ENCODE measurements at places on chromosomes 1 and 21. TPM values are rescaled to one million over a fixed set of nuclear protein-coding genes. Genes with fewer than 3 reads are reported as not detected.

DCLRE1B gene
- total RNA-seq = 15.9 TPM

GBP7 gene
- not detected for total RNA-seq

CD5L gene
- total RNA-seq = not detected

DNA sequence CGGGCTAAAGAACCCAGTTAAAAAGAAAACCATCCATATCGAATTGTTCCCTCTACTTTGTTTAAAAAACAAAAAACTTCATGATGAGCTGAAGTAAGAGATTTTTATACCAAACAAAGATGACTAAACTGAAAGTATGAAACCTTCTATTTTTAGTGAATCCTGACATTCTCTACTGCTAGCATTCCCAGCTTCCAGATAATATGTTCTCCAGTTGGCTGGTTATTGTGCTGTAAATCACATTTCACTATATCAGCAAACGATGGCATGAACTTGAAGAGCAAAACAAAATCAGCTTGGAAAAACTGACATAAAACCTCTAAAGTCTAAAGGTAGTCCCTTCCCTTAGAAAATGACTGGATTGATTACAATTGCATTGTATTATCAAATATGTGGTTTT, 68.1 kb upstream of the APP start:
- no peak for DNase-seq

DNA sequence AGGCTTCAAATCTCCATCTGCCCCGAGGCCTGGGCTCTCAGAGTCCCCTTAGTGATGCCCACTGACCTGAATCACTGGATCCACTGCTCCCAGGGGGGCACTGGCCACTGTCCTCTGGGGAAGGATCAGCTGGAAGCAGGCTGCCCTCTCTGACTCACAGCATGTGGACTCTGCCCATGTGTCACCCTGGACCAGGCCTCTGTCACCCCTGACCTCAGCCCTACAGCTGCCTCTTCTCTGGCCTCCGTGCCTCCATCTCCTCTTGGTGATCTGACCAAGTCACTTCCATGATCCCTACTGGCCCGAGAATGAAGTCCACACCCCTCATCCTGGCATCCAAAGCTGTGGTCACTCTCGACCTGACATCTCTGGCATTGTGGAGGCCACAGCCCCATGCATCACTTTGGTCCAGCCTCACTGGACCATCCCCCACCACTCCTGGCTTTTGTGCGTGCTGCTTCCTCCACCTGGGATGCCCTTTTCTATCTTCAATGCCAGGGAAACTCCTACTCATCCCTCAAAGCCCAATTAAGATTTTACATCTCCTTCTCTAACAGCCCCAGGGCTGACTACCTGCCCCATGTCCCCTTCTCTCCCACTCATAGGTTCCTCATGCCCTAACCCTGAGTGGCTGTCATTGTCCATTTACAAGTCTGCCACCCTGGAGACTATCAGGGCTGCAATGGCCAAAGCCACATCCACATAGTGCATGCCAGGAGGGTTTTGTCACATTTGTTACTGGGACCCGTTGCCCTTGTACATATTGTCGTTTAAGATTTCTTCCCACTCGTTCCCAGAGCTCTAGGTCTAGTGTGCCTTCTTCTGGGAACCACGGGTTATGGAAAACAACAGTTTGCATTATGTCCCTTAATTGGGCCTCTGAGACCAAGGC, 685.0 kb downstream of the MATN1 start:
- no peak for DNase-seq

DNA sequence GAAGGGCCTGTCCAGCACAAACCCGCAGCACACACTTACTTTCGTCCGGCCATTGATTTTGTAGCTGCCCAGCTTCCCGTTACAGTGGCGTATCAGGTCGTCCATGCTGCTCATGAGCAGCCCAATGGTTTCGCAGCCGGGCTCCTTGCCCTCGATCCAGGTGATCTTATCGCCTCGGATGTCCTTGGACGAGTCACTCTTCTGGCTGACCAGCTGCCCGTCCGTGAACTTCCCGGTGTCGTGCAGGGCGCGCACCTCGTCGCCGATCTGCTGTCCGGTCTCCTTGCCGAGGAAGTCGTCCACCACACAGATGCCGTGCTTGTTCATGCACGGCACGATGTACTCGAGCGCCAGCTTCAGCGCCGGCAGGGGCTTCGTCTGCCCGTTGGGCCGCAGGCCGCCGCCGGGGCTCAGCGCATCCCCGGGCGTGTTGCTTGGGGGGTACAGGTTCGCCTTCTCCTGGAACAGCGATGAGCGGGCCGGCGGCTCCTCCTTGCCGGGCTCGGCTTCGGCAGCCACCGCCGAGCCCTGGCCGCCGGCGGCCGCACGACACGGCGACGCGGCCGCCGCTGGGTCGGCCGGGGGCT, 1.0 kb downstream of the EGLN1 start:
- peak; percentile 22 for DNase-seq

GRCh38 chr1:156001021-156001661, 19.6 kb downstream of the SSR2 start:
- no peak for DNase-seq

- DNase-seq = no peak
Measured at GRCh38 chr1:17066361-17067068, 12.7 kb upstream of the SDHB start.

DNA sequence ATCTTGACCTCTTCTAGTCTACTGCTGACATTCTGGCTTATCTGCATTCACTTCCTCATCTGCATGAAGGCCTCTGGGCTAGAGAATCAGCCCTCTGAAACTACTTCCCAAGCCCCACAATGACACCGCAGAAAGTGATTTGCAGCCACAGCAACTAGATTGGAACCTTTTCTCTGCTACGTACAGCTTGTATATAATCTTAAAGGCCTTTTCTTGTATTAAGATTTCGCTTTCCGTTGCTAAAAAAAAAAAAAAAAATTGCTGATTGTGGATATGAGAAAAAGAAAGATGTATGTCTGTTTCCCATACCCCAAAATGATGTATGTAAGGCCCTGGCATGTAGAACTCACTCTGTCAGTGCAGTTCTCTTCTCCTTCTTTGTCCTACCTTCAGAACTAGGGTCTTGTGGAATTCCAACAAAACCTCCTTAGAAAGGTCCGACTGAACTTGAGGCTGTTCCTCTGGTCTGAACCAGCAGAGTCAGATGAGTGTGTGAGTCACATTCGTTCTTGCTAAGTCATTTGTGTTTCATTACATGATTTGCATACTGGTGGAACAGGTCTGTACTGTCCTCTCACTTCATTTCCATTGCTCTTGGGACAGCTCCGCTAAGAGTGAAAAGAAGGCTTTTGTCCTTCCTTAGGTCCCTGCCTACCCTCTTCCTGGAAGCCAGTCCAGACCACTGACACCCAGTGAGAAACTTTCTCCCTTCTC, 62.7 kb downstream of the PLPP3 start:
- DNase-seq = no peak

DNA sequence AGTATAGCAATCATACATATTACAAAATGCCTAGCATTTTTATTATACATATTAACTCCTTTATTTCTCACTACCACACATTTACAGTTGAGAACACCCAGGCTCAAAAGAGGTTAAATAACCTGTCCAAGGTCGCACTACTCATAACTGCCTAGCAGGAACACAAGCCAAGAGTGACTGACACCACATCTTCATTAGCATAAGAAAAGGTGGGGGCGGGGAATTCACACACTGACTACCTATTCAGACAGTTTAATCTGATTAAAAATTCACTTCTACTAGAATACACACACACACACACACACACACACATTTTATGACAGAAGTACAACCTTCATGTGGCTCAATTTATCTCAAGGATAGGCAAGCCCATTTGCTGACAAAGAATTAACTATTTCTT, 77.8 kb upstream of the CACHD1 start:
- DNase-seq = no peak
